Hematopoietic multipotent progenitor cell (in vitro differentiated cells): ENCODE measurements at places on chromosomes 1 and 21.
A peak's percentile ranks its signal among the peaks of the same experiment; 100 is the strongest.

GRCh38 chr1:9246841-9247785 is 12.5 kb downstream of the H6PD start:
- no peak for DNase-seq

DNA sequence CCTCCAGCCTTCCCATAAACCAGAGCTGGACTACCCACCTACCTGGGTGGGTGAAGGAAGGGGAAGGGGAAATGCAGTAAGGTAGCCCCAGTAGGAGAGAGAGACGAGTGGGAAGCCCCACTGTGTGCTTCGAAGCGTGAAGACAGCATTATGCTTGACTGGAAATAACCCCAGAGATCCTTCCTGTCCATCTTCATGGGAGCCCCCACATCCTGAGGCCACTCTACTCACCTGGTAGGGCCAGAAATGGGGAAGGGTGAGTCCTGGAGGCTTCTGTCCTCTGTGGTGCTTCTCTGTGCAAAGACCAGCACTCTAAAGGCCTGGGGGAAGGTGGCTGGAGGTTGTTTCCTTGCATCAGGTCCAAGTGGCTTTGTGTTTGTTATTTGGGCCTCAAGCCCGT is 10.0 kb upstream of the RASSF5 start:
- DNase-seq, result no peak

DNA sequence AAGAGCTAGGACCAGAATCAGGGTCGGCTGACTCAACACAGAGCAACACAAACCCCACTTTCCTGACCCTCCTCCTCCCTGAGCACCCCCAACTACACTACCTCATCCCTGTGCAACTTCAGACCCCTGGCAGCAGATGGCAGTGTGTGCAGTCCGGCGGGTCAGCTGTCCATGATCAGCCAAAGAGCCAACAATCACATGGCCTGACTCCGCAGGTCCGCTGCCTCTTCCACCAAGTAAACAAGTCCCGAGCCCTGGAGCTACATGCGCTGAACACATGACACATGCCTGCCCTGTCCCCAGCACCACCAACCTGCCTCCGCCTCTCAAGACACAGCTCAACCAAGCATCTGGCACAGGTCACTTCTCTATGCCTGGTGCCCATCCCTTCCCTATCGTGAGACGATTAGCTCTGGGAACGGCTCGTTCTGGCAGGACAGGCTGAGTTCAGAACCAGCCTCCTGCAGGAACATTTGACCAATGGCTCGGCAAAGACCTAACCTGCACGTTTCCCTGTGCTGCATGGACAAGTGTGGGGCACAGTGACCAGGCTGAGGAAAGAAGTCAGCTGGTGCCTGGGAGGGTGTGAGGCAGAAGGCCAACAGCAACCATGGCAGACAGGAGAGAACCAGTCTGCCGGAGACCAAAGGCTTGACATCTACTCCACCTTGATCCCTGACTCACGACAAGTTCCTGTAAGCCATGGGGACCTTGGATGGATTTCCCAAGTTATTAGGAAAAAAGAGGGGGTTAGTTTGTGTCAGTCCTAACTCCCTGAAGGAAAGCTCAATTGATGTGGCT is 60.3 kb downstream of the CD46 start:
- DNase-seq, result no peak

GRCh38 chr1:162625679-162626078 is 6.6 kb upstream of the DDR2 start:
- DNase-seq, result no peak

DNA sequence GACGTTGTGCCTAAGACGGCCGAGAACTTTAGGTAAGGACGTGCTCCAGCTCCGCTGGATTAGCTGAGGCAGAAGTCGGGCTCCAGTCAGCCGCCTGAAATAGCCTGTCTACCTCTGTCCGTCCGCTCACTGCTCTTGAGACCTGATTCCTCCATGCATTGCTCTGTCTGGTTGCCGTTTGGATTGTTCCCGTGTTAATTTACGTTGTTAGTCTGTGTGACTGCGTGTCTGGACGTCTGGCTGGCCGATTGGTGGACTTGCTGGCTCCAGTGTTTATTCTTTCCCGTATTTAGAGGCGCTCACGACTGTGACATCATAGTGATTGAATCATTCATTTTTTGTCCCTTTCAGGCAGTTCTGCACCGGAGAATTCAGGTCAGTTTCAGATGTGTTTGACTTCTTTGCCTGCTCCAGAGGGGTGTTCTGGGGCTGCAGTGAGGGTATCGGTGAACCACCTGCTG is 684 bp downstream of the PPIH start:
- DNase-seq, result no peak

- no peak for DNase-seq
Measured at GRCh38 chr1:20152599-20152930, 13.4 kb downstream of the PLA2G2F start.

GRCh38 chr1:221045842-221046831 is 166.9 kb downstream of the HLX start:
- DNase-seq, result peak; percentile 46

DNA sequence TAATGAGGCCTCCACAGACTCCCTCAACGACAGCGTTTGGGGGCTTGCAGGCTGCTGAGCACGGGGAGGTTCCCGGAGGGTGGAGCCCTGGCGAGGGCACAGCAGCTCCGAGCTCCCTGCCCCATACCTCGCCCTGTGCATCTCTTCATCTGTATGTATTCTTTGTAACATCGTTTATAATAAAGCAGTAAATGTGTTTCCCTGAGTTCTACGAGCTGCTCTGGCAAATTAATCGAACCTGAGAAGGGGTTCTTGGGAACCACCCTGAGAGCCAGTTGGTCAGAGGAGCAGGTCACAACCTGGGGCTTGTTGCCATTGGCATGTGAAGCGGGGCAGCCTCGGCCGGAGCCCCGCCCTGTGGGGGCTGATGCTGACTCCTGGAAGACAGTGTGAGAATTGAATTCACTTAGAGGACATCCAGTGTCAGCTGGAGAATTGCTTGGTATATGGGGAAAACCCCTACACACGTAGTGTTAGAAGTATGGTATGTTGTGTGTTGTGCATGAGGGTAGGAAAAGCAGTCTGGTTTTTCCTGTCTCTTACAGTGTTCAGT is 11.5 kb downstream of the SLC37A1 start:
- DNase-seq, result no peak

GRCh38 chr21:16072737-16073136 is 343.0 kb downstream of the USP25 start:
- DNase-seq, result no peak

DNA sequence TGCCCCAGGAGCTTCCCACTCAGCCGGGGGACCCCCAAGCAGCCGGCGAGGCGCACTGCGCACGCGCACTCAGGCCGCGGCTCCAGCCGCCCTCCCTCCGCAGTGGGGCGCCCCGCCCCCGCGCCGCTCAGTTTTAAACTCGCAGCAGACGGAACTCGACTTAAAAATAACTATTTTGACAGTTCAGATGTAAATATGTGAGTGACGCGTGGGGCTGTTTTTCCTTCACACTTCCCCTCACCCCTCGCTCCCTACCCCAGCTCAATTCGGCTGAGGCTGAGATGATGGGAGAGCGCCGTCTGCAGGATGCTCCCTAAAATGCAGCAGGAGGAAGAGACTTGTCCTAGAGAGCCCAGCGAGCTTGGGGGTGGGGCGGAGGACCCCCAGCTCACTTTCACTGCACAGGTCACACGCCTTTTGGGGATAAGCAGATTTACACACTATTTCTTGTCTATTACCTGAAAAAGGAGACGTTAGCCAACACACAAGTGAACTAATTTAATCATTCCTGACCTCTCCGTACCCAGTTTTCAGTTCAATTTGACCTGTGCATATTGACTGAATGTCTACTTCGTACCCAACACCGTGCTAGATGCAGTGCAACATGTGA is 8.9 kb upstream of the LEMD1 start:
- peak; percentile 22 for DNase-seq

DNA sequence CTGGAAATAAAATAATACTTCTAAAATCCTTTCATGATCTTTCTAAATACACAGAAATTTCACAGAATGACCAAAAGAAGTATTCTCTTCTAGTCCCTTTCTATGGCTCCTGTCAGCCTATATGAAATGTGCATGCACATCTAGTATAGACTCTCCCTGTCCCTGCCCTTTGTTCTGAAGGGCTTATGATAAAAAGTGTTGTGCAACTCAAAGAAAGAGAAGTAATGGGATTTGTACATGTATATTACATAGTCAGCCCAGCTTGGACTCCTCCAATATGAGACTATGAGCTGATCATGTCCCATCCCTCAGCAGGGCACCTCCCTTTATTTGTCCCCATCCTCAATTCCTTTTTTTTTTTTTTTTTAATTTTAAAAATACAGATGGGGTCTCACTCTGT is 42.1 kb upstream of the LAX1 start:
- DNase-seq, result no peak

DNA sequence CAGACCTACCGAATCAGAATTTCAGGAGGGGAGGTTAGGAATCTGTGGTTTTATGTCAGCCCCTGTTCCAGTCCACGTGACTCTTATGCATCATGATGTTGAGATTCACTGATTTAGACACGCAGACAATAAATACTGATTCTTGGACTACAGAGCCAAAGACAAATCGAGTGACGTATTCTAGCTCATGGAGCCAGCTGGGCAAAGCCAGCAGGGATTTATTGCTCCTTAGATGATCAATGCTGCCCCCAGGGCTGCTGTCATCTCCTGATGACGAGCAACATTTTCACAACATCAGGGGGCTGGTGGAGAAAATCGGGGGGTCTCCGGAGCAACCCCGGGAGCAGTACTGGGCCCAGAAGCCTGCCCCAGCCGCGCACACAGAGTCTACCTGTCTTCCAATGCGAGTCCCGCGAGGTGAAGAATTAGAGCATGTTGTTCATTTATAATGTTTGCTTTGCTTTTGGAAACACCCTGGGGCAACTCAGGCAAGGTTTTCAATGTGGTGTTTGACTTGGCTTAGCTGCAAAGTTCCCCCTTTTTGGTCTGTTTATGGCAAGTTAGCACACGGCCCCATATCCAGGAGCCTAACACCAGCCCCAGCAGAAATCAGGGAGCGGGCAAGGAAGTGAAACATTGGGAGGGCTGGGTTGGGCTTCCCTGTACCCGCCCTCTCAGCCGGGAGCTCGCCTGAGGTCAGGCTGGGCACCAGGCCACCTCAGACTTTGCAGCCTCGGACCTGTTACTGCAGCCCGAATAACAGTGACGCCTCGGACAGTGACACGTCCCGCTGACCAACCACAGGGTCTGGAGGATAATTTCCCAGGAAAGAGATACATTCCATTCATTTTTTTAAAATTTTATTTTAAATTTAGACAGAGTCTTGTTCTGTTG is 19.9 kb upstream of the CLDN14 start:
- no peak for DNase-seq

DNA sequence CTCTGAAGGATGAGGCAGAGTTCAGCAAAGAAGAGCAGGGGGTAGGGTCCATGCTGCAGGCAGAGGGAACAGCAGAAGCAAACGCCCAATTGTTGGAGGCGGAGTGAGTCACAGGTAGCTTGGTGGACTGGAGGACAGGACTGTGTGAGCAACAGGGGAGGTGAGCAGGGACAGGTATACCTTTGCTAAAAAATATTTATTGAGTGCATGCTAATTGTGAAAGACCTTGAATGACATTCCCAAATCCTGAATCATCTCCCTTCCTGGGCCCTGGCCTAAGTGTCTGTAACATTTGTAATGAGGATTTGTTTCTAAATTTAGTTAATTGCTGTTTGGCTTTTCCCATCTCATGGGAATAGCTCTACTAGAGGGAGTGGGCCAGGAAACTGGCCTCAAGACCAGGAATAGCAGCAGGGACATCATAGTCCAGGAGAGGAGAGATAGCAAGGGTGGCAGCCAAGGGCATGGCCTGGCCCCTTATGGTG is 123.7 kb downstream of the FOXD2 start:
- no peak for DNase-seq

GRCh38 chr1:111943846-111944749 is 45.4 kb downstream of the KCND3 start:
- no peak for DNase-seq

DNA sequence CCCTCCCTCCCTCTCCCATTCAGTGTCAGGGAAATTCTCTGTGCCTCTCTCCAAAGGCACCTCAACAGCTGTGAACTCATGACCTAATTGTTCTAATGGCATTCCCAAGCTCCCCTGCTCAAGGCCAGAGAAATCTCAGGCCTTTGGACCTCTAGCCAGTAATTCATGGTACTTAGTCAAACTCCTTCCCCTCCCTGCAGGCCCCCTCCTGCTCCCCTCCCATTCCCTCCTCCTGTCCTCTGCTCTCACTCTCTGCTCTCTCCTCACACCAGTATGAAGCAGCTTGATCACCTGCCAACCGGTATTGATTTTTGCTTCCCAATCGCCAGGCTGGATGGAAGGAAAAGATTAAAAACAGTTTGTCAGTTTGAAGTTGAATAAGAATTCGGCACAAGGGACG is 370.5 kb upstream of the PBX1 start:
- DNase-seq, result no peak
